ENCODE measurements at places on chromosomes 16 and 17.

DNA sequence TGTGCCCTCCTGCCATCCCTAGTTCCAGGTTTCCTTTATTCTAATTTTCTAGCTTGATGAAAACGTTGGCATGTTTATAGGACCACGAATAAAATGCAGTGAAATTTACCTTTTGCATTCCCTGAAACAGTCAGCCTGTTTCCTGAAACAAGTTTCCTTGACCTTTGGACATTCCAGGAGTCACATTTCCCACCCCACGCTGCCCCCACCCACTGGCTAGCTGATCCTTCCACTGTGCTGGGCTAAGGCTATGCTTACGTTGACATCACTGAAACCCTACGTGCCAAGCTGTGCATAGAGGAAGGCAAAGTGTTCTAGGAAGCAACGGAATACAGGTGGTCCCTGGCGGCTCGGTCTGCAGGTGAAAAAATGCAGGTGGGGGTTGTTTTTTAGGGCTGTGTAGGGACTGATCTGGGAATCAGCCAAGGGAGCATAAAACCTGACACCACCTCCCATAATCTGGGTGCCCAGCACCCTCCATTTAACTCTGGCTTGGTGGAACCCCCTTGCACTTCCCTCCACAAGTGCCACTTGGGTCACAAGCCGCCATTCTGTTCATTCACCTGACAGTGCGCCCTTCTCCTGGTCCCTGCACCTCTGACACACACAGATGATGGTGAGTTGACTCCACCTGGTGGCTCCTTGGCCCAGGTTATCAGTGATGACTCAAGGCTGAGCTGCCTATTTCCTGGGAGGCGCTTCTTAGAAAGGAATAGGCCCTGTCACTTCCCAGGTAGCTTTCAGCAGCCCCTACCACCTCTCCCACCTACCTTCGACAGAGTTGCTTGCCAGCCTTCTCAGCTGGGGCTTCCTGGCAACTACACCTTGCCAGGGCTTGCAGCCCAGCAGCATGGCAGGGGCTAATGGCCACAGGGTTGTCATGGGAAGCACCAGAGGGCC is 83.7 kb downstream of the N4BP1 start:
- ATAC-seq: peak; percentile 78

- no peak for ATAC-seq
Measured at GRCh38 chr17:56521414-56522141, 71.9 kb upstream of the NOG start.

DNA sequence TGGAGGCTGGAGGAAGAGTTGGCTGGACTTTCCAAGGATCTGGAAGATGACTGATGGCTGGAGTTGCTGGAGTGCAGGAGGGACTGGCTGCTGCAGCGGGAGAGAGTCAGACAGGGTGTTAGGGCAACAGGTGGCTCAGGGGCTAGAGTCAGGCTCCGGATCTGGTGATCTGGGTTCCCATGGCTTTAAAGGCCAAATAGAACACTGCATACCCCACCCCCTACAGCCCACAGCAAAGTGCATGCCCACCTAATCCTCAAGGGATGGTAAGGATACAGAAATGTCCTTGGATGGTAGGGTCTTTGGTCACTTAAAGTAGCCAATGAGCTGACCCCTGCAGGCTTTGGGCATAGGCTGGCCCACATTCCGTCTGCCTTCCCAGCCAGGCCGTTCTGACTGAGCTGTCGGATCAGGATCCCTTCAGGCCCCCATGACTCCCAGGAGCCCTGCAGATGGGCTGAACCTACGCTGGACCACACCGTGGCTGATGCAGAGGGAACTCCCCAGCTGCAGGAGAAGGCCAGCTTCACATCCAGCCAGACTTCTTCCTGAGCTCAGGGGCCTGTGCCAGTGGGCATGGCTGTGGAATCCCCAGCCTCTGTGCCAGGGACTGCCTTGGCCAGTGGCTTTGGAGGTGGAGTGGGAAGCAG is 13.9 kb downstream of the TNS4 start:
- no peak for ATAC-seq

DNA sequence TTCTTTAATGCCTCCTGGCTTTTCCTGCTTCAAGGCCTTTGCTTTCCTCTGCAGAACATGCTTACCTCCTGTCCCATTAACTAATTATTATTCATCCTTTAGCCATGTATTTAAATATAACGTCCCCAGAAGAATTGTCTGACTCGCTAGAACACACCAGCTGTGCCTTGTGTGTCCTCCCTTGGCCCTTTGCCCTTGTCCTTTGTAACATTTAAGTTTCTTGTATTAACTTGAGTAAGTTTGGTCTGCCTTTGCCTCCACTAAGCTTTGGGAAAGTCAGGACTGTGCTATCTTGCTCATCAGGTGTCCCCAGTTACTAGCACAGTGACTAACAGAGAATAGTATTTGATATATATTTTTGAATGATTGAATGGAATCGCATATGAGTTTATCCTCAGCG is 29.6 kb upstream of the ABCA9 start:
- no peak for ATAC-seq

DNA sequence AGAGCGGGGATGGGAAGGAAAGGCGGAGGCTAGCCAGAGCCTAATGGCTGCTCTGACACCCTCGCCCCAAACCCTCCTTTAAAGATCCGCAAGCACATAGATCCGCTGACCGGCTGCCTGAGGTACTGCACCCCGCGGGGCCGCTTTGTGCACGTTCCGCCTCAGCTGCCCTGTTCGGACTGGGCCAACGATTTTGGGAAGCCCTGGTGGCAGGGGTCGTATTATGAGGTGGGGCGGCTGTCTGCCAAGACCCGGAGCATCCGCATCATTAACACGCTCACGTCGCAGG is 663 bp downstream of the CYB5D1 start:
- no peak for ATAC-seq

DNA sequence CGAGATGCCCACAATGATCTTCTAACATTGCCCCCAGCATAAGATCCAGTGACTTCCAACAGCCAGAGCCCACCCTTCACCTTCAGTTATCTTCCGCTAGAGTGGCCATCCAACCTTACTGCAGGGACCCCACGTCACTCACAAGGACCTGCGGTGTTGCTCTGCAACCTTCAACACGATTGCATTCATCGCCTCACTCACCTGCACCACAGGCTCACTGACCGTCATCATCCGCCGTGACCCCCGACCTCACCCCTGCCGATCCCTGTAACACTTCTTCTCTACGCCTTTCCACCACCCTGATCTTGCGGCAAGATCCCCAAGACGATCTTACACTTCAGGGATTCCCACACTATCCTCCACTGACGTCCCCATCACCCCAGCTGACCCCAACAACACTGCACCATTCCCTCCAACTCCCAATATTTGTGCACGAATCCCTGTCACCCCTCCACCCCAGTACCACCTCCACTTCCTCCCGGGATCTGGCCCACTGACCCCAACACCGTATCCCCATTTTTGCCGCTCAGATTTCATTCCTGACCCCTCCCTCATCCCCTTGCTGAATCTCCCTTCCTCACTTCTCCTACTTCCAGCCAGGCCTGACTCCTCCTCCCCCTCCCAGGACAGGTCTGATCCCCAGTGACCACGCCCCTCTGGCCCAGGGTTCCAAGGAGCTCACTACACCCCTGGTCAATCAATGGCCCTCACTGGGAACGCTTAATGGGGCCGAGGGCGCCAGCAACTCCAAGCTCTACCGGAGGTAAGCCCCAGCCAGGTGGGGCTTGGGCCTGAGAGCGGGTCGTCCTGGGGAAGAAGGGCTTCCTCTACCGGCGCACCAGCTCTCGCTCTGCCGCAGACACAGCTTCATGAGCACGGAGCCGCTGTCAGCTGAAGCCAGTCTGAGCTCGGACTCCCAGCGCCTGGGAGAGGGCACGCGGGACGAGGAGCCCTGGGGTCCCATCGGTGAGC is 7.6 kb downstream of the RUNDC3A start:
- no peak for ATAC-seq

DNA sequence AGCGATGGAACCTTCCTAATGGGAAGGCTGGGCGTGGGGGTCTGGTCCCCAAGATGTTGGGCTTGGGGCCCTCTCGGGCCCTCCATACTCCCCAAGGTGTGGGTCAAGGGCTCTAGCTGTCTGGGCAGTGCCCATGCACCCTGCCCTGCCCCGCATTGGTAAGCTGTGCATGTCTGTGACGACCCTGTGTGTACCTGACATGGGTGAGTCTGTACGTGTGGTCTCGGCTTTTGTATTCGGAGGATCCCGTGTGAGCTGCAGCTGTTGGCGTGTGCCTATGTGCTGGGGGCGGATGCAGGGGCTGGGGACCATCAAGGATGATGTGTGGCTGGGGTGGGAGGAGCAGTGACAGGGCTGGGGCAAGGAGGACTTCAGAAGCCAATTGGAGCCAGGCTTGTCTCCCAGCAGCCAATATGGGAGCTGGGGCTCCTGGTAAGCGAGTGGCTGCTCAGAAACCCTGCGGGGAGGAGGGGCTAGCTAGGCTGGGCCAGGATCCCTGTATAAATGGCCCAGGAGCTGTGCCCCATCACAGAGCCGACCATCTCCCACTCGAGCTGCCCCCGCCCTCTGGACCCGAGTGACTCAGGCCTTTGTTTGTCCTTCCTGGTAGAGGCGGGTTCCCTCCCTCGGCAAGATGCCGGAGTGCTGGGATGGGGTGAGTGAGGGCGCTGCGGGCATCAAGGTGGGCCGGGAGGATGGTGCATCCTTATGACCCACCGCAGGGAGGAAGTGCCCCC is at the start of gene NDRG4:
Gene NDRG4 (plus strand): TSS at position 529 of the 737 bp plus-strand sequence. CDS start 106 bp downstream, at position 635.
- ATAC-seq: peak; percentile 59

DNA sequence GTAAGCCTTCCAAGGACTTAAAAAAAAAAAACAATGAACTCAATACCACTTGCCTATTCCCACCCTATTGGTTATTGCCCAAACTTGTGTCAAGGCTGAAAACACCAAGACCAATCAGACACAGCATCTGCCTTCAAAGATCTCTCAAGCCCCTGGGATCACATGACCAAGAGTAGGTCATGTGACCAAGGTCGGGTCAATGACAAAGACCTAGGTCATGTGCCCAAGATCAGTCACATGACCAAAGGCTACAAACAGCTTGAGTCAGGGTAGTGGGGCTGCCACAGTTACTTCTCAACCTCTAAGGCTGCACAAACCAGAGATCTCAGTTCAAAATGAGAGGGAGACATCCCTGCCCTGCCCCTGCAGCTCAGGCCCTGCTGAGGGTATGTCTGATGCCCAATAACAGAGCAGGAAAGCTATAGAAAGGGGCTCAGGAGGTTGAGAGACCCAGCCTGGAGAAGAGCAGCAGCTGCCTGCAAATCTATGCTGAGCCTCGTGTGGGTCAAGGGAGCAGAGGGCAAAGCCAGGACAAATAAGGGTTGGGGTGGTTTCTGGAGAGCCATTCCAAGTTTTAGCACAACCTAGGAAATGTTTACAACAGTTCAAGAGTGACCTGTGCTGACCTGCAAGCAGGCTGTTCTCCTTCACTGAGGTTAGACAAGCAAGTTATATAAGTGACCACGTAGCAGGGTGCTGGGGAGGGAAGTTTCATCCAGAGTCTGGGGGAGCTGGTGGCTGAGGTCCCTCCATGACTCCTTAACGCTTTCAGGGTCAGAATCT is 48.8 kb downstream of the PIMREG start:
- ATAC-seq: no peak

DNA sequence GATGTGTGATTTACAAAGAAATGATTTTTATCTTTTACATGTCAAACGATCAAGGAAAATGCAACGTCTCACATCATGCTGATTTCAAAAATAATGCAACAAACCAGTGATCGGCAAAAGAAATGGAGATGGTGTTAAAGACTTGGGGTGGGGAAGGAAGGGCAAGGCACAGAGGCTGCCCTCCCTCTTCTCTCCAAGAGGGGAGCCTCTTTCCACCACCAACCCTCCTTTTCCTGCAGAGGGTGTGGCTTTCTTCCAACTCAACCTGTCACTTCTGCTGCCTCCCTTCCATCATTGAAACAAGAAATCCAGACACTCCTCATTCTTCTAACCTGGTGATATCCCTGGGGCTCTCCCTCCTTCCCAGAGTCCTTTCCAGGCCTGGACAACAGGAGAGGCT is 320.8 kb downstream of the SLC39A11 start:
- no peak for ATAC-seq

DNA sequence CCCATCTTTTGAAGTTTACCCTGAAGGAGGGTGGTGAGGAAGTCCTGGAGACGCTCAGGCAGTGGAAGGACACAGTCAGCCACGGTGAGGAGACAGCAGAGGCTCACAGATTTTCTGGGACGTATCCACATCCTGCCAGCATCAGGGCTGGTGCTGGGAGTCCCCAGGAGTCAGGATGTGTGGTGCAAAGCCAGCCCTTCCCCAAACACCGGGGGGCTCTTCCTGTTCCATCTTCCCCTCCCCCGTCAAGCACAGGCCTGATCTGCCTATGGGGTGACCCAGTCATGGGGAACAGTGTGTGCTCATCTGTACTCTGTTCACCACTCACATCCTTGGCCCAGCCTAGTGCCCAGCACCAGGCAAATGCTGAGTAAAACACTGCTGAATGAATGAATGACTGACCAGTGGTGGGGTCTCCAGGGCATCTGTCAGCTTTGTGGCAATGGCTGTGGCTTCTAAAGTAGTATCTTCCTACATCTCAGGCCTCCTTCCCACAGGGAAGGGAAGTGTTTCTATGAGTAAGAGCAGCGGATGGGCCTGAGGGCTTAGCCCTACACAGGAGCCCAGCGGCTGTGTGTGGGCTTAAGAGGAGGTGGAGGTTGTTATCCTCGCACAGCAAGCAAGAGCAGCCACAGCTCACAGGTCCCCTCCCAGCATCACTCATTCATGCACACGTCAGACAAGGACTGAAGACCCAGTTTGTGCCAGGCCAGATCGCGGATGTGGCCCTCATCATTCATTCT is 23.3 kb downstream of the NOS2 start:
- no peak for ATAC-seq

- ATAC-seq: no peak
Measured at GRCh38 chr17:78599419-78599818, 22.2 kb upstream of the DNAH17 start.

DNA sequence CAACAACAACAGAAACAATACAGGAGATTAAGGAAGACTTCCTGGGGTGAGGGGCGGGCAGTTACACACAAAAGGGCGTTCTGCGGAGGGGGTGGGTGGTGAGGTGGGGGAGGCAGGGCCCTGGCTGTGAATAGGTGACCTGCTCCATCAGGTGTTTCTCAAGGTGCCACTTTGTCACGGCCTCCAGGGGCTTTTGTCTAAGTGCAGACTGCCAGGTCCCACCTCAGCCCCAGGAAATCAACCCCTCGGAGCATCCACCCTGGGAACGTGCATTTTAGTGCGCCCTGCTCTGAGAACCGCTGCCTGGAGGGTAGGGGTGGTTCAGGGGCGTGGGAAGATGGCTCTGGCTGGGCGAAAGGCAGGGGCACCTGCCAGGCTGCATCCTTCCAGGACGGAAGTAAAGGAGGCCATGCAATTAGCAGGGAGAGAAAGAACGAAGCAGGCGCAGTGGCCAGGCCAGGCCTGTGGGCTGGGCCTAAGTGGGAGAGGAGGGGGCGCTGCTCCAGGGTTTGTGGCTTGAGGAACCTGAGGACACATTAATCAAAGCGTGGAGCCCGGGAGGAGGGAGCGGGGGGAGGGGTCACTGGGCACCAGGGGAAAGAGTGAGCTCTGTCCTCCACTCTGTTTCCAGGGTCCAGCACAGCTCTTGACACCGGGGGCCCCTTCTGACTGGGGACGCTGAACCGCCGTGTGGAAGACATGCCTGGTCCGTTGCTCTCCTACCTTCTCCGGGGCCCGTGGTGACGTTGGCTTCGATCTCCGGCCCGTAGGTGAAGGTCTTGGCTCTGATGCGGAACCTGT is 49.4 kb upstream of the CDC42EP4 start:
- ATAC-seq: no peak

Measured in stimulated activated memory B cell treated with anti-CD40 and anti-IgM and Interleukin-4, amounts not matched to agents 10 μg/mL and 1 μg/mL and 100 μg/mL, for 72 hours (primary cell).